ENCODE measurements at places on chromosomes 7 and 10.

DNA sequence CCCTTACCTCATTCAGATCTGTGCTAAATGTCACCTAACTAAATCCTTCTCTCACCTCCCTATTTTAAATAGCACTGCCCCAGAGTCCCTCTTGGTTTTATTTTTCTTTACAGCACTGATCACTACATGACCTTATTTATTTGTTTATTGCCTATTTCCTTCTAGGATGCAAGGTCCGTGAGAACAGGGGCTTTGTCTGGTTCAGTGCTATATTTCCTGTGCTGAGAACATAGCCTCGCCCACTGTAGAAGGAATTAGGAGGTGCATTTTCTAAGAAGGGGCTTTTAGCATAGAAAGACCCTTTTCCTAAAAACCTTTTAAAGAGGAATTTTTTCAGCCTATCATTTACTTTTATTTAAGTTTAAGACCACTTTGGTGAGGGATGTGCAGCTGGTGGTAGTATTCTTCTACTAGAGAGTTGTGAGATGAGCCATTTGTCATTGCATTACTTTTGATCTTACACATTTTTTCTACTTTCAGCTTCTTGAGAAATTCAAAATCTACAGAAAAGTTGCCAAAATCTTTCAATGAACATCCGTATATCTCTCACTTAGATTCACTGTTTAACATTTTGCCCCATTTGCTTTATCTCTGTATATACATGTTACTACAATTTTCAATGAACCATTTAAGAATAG, 13.5 kb upstream of the PCGF5 start:
- DNase-seq: no peak

DNA sequence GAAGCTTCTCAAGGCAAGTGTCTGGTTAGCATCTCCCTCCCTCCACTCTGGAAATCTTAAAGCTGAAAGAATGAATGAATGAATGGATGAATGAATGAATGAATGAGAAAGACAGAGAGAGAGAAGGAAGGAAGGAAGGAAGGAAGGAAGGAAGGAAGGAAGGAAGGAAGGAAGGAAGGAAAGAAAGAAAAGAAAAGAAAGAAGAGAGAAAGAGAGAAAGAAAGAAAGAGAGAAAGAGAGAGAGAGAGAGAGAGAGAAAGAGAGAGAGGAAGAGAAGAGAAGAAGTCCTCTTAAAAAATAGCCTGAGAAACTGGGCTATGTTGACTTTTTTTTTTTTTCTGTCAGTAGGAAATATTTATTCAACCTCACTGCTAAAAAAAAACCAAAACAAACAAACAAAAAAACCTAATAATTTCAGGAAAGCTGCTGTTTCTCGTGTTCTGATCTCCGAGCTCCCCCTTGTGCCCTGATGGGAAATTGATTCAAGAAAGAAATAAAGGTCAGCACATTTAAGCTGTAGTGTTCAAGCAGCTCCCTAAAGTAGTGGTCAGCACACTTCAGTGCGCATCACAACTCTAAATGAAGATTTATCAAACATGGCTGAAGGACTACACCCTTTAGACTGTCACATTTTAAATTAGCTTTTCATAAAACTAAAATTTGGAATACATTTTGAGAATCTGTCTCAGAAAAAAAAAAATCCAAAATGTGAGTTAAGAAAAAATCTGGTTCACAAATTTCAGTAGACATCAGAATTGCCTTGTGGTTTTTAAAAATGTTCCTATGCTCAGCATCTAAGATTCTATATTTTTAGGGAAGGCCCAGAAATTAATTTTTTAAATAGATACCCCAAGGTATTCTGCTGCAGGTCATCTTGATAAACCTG, 154.3 kb downstream of the ELAPOR2 start:
- DNase-seq: no peak

- DNase-seq: peak; percentile 81
Observed at GRCh38 chr10:74223755-74224529, 72.9 kb downstream of the ADK start.

DNA sequence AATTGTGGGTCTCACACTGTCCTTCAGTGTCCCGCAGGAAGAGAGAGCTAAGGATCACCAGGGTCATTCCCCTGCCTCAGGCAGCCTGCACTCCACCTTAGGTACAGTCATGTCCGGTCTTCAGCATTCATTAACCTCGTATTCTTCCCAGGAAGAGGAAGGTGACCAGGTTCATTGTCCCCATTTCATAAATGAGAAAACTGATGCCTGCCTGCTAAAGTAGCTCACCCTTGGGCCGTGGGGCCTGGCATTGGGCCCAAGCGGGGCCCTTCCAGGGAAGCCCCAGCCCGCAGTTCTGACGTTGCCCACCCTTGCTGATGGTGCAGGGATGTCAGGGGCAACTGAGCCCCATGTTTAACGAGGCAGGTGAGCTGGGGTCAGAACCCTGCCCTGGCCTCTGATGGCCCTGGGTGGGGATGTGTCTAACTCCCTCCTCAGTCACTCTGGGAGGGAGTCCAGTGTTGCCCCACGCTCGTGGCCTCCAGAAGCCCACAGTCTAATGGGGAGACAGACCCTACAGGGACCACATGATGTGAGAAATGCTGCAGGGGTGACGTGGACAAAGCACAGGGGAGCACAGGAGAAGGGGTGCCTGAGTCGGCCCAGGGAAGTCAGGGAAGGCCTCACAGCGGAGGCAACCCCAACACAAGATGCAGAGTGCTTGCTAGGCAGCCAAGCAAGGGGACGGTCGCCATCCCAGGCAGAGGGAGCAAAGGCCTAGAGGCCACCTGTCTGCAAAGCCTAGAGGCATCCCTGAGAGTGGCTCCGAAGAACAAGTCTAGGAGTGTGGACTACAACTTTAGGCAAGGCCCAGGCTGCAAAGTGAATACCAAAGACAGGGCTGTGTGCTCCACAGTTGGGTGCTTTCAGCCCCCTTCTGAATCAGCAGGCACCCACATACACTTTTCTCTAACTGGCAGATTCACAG, 25.1 kb downstream of the DDIT4 start:
- DNase-seq: no peak

Data from astrocyte (in vitro differentiated cells and primary cell).